NB4 (cell line): ENCODE measurements at places on chromosomes 3 and 15.

DNA sequence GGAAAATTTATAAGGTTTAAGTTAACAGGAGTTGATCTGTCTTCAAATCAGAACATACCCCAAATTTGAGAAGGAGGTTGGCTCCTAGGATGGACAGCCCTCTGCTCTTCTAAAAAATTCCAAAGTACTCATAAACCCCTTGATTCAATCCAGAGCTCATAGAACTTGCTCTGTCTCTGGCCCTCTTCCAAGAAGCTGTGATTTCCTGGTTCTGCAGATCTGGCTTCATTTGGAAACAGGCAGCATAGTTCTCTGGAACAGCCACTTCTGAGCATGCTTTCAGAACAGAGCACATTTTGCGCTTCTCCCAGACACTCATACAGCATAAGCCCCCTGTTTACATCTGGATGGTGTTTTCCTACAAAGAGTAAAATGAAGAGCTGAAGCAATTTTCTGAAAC is 96.7 kb downstream of the KBTBD8 start:
- no peak for DNase-seq

- no peak for DNase-seq
Observed at GRCh38 chr3:69752241-69752640, 13.0 kb downstream of the MITF start.

DNA sequence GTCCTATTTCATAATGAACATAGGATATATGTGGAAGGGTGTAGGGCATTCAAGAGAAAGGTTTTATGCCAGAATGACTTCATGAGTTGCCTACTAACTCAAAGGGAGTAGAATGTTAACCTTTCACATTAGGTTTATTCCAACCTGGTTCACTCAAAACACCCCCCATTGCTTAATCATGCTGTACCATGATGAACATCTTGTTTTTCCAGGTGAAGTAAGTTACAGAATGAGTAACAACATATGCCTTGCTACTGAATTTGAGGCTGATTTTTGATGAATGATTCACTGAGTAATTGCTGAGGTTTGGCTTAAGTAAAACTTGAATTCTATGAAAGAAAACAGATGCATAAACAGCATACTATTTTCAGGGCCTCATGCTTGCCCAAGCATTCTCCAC is 5.9 kb upstream of the CLDN16 start:
- no peak for DNase-seq

GRCh38 chr3:64291345-64291744 is 66.1 kb upstream of the PRICKLE2 start:
- DNase-seq = peak; percentile 68

- no peak for DNase-seq
Observed at GRCh38 chr3:188801393-188801792, 370.4 kb upstream of the TPRG1 start.

DNA sequence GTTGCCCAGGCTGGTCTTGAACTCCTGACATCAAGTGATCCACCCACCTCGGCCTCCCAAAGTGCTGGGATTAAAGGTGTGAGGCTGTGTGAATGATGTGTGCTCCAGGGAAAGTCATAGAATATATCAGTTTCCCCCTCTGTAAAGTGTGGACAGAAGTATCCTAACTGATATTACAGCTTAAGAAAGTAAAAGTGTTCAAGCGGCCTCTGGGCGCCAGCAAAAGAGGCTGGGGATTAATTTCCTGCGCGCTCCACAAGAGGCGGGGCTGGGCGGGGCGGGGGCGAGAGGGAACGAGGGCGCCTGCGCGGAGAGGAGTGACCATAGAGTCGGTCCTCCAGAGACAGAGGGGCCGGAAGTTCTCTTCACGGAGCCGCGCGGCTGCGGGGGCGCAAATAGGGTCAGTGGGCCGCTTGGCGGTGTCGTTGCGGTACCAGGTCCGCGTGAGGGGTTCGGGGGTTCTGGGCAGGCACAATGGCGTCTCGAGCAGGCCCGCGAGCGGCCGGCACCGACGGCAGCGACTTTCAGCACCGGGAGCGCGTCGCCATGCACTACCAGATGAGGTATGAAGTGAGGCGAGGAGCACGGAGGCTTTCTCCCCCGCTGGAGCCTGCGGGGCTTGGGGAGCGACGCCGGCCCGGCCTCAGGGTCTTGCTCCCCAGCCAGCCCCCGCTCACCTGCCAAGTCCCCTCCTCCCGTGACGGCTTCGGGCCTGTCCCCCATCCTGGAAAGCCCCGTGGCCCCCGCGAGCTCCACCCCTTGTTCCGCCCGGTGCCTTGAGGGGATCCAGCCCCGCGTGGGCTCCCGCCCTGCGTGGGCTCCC is at the start of gene JAGN1:
Gene JAGN1 (plus strand): TSS at position 362 of the 823 bp plus-strand sequence. CDS start 113 bp downstream, at position 475.
- DNase-seq = peak; percentile 91

GRCh38 chr3:79517766-79518413 is 249.9 kb downstream of the ROBO1 start:
- DNase-seq = peak; percentile 22

GRCh38 chr3:123054109-123054778 is 12.6 kb upstream of the PDIA5 start:
- no peak for DNase-seq

DNA sequence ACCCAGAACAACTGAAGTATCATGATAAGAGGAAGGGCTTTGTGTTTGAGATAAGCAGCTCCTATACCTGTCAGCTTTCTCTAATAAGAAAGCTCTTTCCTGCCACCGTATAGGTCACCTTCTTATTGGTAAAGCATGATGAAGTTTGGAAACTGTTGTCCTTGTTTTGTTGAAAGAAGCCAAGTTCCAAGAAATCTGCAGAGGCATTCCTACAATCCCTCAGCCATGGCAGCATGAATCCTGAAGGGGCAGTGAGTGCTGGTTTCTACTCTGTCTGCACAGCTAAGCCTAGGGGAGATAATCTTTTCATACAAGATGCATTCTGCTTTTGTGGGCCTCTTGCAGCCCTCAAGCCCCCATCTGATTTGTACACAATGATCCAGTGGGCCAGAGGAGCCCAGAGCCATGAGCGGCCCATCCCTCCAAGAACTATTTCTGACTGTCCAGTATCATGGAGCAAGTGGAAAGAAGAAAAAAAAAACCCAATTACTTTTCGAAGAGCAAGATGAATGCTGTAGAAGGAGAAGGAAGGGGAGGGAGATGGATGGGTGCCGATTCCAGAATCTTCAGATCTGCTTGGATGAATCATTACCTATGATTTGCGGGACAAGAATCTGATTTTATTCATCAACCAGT is 1.9 kb upstream of the THBS1 start:
- DNase-seq = no peak

DNA sequence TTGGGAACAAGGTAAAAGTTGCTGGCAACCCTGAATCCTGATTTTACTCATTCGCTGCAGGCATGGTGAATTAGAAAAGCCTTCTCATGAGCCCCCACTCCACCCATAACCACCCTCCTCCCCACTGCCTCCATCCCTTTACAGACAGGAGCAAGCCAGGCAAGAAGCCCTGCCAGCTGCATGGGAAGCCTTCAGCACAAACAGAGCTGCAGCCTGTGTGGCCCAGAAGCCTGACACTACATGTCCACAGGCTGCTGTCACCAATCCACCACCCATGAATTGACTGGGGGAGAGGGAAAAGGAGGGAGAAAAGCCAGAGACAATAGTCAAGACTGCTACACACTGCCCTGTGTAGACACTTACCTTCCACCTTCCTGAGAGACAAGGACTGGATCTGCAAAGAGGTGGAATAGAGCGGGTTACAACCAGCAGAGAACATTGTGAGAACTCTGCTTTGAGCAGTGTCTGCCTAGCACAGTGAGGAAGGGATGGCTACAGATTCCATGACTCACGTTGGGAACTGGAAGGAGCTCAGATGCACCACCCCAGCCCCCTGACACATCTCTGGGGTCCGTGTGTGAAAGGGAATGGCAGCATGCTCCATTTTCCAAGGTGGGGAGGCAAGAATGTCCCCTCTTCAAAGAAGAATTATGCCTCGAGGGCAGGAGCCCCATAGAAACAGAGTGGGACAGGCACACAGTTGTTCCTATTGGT is 33.9 kb downstream of the DZIP1L start:
- no peak for DNase-seq

GRCh38 chr15:74130849-74131627 is 652 bp downstream of the ISLR2 start:
- DNase-seq = no peak

DNA sequence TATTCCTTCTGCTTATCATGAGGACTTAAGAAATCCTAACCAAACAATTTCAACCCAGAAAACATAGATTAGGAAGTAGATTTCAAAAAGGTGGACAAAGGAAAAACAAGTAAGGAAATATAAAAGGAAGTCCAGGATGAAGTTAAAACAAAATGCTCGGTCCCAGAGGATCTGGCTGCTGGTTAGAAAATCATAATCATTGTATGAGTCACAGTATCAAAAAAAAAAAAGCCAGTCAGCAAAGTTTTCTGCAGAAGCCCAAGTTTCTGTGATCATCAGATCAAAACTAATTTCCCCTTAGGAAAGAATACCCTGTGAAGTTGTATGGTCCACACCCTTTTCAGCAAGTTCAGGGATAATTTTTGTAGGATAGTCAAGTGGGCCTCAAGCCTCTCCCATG is 43.0 kb upstream of the LRTM1 start:
- no peak for DNase-seq

DNA sequence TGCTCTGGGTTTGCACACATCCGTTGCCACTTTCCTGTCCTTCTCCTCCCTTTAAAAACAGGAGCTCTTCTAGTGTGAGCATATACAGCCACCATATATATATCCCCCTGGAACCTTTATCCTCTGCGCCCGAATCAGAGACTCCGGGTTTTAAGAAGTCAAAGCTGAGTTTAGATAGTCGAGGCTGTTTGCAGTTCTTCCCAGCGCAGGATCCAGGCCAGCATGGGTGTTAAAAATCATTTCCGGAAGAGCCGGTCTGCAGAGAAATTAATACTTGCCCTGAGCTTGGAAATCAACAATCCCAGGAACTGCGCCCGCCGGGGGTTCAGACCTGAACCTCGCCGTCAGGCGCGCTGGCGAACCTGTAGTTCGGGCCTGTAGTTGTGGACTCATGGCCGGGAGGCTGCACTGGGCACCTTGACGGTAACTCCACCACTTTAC is 2.3 kb downstream of the SHOX2 start:
- no peak for DNase-seq

GRCh38 chr3:16279010-16279801 is 14.2 kb downstream of the OXNAD1 start:
- no peak for DNase-seq

GRCh38 chr3:172148241-172148640 is 108.9 kb downstream of the FNDC3B start:
- DNase-seq = peak; percentile 45

DNA sequence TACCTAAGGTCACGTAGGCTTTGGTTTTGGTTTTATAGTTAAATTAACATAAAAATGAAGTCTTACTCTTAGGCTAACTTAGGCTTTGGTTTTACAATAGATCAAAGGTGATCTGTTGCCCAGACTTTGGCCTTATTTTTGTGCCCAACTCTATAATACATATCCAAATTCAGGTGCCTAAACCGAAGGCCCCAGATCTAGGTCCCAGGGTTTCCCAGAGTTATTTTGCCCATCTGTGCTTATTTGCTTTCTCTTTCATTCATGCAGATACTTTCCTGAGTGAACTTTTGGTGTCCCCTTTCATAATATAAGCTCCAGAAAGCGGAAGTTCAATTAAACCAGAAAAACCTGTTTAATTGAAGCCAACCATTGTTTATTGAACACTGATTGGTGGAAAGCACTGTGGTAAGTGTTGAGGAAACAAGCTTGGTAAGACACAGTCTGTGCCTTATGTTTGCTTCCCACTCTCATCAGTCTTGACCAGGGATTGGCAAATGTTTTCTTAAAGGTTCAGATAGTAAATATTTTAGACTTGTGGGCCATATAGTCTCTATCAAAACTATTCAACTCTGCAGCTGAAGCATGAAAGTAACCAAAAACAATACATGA is 209.7 kb downstream of the WDR72 start:
- peak; percentile 12 for DNase-seq

DNA sequence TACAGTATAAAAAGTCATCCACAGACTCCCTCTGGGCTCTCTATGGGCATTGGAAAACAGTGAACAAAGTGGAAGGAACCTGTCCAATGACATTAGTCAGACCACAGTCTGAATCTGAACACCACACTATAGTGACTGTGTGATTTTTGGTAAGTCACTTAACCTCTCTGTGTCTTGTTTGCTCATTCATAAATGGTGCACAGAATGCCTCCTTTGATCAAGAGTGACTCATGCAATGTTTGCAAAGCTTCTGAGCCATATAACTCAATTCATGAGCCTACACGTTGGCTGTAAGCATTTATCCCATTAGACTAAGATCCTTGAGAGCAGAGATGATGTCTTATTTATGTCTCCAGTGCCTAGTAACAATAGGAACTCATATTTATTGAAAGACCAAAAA is 46.7 kb downstream of the SV2B start:
- no peak for DNase-seq

GRCh38 chr3:154122912-154123559 is 1.8 kb downstream of the ARHGEF26 start:
- DNase-seq = no peak

- DNase-seq = peak; percentile 75
Observed at GRCh38 chr3:119579366-119580066, at the start of gene ADPRH. TSS of gene ADPRH (plus strand) at chr3:119579492. CDS start at chr3:119582170, 2,678 bp downstream.

GRCh38 chr3:80770106-80771074 is 991.1 kb downstream of the GBE1 start:
- no peak for DNase-seq

DNA sequence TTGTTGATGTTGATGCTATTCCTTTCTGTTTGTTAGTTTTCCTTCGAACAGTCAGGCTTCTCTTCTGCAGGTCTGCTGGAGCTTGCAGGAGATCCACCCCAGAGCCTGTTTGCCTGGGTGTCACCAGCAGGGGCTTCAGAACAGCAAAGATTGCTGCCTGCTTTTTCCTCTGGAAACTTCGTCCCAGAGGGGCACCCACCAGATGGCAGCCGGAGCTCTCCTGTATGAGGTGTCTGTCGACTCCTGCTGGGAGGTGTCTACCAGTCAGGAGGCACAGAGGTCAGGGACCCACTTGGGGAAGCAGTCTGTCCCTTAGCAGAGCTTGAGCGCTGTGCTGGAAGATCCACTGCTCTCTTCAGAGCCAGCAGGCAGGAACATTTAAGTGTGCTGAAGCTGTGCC is 303.2 kb downstream of the ZIC1 start:
- no peak for DNase-seq

DNA sequence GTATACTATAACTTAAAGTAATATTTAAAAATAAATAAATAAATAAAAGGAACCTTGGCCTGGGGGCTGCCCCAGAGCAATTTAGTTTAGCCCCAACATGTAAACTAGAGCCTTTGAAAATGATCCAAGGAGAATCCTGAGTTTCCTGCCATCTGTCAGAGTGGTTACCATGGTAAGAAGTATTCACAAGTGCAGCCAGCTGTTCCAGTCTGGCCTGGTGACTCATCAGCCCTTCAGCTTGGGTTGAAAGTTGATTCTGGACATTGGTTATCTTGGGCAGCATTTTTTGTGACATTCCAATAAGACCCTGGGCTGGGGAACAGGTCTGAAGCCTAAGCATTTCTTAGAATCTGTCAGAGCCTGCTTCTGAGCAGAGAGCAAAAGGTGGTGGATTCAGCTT is 72.7 kb upstream of the LRTM1 start:
- DNase-seq = no peak

DNA sequence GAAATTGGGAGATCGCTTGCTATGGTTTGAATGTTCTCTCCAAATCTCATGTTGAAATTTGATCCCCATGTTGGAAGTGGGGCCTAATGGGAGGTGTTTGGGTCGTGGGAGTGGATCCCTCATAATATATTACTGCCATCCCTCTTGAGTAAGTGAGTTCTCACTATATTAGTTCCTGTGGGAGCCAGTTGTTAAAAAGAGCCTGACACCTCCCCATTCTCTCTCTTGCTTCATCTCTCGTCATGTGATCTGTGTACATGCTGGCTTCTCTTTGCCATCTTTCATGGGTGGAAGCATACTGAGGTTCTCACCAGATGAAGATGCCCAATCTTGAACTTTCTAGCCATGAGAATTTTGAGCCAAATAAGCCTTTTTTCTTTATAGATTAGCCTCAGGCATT is 43.0 kb upstream of the IL20RB start:
- peak; percentile 16 for DNase-seq
